ENCODE measurements at places on chromosomes 2 and 18.
A peak's percentile ranks its signal among the peaks of the same experiment; 100 is the strongest.

GRCh38 chr2:57497489-57498096, 549.0 kb upstream of the VRK2 start:
- peak; percentile 28 for DNase-seq

- peak; percentile 44 for DNase-seq
Observed at GRCh38 chr18:76687304-76687962, 134.9 kb upstream of the ZNF236 start.

DNA sequence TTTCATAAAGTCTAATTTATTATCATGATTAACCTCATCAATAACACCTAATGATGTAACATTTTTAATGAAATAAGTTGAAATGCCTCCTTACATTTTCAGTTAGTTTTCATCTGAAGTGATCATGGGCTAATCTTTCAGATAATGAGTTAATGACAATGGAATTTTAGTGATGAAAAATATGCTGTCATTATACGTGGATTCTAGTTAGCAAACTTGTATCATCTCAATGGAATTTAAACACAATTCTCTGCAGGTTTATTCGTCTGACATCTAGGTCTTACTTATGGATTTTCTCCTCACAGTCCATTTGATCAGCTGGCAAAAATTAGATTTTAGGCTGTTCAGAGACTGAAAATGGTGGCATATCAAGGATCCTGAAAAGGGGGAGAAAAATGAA, 885.0 kb downstream of the SLC4A3 start:
- DNase-seq: no peak

GRCh38 chr2:200373231-200373630, 66.7 kb downstream of the SPATS2L start:
- DNase-seq: peak; percentile 42

DNA sequence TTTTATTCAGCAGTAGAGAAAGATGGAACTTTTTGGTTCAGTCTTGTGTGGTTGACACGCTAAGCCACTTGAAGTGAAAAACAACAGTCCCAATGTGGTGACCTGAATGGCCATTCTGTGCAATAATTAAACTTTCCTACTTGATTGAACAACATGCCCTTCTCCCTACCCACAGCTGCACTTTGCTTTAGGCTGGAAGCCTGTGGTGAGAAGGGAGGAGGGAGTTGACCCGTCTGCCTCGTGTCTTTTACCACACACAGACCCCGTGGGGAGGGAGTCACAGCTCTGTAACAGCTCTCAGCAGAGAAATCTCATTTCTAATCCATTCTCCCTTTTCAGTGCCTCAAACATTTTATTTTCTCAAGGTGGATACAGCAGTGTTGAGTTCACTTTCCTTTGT, 138.2 kb upstream of the PKDCC start:
- no peak for DNase-seq

GRCh38 chr2:72003796-72004195, 143.9 kb downstream of the CYP26B1 start:
- no peak for DNase-seq

DNA sequence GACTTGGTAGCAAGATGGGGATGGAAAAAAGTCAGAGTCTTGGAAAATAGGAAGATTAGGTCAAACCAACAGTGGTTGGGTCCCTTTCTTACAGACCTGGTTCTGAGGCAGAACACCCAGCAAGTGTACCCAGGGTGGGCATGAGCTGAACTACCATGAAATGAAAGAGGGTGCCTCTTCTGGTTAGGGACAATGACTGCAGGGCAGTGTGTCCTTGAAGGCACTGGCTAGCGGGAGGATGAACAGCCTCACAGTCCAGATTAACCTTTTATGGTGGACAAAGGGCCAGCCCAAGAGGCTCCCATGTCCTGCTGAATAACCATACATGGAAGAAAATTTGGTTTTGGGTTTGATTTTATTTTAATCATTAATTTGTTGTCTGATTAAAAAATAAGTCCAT, 61.8 kb upstream of the CCDC85A start:
- DNase-seq: no peak

DNA sequence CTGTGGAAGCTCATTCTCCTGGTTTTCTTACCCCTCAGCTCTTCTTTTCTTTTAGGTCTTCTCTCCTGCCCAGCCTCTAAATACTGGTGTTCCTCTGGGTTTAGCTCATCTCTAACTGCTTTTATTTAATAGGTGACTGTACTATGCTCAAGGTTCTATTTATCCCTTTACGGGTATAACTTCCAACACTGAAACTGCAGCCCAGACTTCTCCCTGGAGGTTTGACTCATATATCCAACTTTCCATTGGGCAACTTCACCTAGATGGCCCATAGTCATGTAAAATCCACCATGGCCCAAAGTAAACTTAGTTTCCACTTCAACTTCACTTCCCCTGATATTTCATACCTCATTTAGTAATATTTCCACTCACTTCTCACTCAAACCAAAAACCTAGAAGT, 273.1 kb downstream of the PLCL1 start:
- no peak for DNase-seq

DNA sequence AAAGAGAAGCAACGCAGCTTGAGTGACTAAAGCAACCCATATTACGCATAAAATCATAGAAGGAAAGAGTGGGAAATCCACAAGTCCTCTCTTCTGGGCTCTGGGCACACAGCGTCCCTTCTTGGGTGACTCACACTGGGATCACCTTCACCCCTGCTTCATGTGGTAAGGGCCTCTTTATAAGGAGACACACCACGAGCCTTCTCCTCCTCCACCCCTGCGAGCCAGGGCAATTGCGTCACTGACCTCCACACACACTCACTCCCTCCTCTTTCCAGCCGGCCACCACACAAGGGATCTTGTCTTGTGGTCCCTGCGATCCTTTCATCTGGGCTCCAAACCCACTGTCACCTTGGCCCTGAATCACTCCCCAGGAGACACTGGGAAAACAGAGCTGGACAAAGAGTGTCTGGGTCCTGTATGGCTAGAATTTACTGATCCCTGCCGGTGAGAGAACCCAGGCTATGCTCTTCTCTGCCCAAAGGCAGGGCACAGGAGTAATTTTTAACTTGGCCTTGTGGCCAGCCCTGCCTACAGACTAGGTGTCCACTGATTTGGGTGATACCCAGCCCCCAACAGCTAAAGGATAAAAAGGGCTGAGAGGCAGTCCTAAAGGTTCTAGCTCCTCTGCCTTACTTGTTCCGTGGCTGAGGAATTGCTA, 35.3 kb downstream of the NHEJ1 start:
- DNase-seq: peak; percentile 17

DNA sequence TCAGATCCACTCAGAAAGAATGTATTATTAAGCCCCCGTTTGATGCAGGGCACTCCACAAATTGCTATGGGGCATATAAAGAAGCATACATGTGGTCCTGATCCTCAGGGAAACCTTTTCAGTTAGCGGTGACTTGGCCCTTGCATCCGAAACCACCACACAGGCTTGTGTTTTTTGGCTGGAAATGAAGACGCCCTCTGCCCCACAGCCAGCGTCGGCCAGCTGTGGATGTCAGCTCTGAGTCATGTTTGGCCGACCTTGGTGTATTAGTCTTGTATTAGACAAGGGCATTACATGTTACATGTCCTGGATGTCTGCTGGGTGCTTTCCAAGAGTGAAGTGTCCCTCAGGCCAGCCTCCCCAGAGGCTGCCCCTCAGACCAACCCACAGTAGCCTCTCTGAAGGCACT, 107.6 kb upstream of the MAP3K20 start:
- DNase-seq: no peak

- DNase-seq: no peak
Observed at GRCh38 chr2:74072565-74072964, 75.1 kb downstream of the BOLA3 start.

GRCh38 chr2:181904022-181904632, 12.6 kb downstream of the ITPRID2 start:
- peak; percentile 18 for DNase-seq

All from activated CD4-positive, alpha-beta T cell treated with anti-CD3 and anti-CD28 coated beads, Interleukin-10, Interleukin-2, amounts not matched to agents 100 ng/mL and 50 ng/mL, durations not matched to agents 16 hours and 8 hours (primary cell).